ENCODE measurements at places on chromosomes 16 and 17. TPM values are rescaled to one million over a fixed set of nuclear protein-coding genes. Genes with fewer than 3 reads are reported as not detected.
A peak's percentile ranks its signal among the peaks of the same experiment; 100 is the strongest.

DNA sequence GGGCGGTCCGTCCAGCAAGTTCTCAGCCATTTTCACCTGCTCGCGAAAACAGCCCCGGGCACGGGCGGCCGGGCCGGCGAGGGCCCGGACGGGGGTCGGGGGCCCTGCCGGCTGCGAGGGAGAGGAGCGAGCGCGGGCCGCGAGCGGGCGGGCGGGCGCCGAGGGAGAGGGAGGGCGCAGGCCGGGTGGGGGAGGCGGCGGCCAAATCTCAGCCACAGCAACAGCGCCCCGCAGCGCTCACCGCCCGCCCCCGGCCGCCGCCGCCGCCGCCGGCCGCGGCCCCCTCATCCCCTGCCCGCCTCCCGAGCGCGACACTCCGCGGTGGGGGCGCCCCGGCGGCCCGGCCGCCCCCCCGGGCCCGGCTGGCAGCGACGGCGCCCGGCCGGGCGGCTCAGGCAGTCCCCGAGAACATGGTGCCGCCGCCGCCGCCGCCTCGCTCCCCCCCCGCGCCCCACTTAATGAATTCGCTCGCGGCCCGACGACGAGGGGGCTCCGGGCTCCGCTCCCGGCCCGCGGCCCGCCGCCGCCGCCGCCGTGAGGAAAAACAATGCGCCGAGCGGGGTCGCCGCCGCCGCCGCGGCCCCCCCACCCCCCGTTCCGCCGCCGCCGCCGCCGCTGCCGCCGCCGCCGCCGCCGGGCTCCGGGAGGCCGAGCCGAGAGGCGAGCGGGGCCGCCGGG, 487 bp downstream of the CREBBP start:
- DNase-seq, result peak; percentile 91

DNA sequence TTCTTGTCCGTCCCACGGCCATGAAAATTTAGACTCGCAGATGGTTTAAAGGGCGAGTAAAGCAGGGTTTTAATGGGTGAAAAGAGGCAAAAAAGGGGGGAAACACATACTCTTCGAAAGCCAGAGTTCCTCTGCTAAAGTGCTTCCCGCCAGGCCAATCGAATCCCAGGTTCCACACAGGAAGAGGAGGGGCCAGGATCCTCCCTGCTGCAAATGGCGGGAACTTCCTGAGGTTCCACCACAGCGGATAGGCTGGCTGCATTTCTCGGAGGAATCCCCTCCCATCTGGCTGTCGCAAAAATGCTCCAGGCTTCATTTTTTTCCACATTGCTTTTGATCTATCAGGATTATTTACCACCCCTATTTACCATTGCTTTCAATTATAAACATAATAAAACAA, 670.1 kb upstream of the CA10 start:
- DNase-seq, result no peak

The AANAT gene
- polyA plus RNA-seq, result not detected

DNA sequence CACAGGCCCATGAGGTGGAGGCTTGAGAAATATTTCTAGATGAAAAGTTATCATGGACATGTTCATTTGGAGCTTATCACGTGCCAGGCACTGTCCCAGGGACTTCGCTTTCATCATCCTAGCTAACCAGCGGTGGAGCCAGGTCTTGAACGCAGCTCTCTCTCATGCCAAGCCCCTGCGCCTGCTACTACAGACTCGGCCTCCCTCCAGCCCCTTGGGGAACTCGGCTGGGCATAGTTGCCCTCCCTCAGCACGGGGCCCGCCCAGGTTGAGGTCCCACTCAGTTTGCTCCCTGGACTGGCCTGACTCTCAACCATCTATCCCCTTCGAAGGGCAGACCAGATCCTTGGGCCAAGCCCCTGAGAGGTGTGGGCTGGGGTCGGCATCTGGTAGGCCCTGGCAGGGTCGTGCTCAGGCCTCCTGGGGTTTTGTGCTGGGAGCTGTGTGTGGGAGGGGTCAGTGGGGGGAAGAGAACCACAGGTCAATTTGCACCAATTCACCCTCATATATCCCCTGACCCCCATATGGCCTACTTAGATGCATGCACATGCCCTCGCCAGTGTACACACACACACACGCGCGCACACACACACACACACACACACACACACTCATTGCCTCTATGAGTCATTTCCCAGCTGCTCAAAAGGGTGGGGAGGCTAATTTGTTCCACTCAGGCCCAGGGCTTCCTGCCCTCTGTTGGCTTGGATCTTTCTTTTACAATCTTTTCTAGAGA, 12.1 kb upstream of the SCN4A start:
- DNase-seq, result no peak

- DNase-seq, result no peak
Measured at GRCh38 chr16:10239640-10240039, 57.4 kb upstream of the GRIN2A start.

DNA sequence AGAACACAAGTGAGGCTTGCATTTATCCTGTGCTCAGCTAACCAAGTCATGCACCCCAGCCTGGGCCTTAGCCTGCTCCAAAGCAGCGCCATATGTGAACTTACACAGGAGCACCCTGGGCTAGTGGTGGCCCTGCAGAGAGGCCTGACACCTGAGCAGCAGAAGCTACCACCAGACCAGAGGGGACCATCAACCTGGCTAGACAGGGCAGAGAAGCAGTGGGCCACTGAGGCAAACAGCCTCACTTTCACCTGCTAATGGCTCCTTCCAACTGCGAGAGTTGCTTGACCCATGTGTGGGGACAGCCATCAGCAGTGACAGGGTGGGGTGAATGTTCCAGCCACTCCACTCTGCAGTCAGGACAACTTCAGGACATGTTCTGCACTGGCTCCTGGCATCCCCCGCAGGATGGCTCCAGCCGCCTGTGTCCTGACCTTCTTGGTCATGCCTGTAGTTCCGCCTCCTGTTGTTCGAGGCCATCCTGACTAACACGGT, 2.9 kb upstream of the C16orf95 start:
- DNase-seq, result no peak

The APOBR gene
- 0.03 TPM for polyA plus RNA-seq

GRCh38 chr16:85553436-85554113, 59.5 kb upstream of the GSE1 start:
- DNase-seq, result no peak

GRCh38 chr16:48526058-48526957, 83.7 kb downstream of the N4BP1 start:
- DNase-seq, result no peak

DNA sequence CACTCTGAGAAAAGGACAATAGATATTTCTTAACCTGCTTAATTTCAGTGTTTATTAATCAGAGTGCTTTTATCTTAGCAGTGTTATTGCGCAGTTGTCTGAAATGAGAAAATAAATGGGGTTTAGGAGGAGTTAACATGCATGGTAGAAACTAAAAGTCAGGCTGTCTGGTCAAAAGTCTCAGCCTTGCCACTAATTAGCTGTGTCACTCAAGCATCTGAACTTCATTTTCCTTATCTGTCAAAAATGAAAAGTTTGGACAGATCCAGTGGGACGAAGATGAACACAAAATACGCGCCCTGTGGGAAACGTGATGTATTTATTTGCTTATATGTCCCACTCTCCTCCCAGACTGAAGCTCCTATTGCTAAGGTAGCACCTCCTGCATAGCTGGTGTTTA, 6.3 kb upstream of the MEIOB start:
- DNase-seq, result no peak

- peak; percentile 11 for DNase-seq
Measured at GRCh38 chr16:80527297-80527696, 13.5 kb upstream of the DYNLRB2 start.

- no peak for DNase-seq
Measured at GRCh38 chr16:86212706-86213436, 297.5 kb upstream of the FOXF1 start.

DNA sequence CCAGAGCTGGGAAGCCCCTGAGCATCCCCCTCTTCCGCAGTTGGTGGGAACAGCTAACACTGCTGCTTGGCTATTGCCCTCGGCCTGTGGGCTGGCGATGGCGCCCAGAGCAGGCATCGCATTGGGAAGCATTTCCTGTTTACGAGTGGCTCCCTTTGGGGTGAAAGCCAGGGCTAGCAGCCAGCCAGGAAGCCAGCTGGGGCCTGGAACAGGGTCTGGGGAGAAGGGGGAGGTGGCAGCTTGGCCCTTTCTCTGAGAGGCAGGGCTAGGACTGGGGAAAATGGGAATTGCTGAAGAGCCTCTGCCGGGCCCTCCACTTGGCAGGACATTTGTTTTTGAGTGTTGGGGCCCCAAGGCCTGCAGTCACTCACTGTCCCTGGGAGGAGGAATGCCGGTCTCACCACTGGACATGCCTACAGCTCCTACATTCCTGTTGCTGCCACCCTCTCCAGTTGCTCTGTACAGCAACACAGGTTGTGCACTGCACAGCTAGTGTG, 2.4 kb upstream of the MTSS2 start:
- peak; percentile 77 for DNase-seq

The LRRC36 gene
- polyA plus RNA-seq, result 0.92 TPM

The LGALS9B gene
- not detected for polyA plus RNA-seq

- no peak for DNase-seq
Measured at GRCh38 chr16:2848933-2849725, 8.8 kb downstream of the PRSS22 start.

GRCh38 chr17:50458701-50459676, 9.7 kb downstream of the CHAD start:
- no peak for DNase-seq

DNA sequence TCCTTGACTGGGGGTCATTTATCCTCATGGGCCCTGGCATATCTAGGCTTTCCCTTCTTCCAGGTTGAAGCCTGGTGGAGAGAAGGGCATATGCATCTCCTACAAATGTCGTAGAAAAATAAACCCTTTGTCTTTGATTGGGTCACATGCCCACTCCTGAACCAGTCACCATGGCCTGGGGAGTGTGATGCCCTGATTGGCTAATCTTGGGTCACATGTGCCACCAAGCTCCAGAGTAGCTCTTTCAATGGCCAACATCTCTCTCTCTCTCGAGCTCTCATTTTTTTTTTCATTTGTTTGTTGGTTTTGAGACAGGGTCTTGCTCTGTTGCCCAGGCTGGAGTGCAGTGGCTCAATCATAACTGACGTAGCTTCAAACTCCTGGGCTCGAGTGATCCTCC, 5.6 kb upstream of the XPO6 start:
- DNase-seq, result no peak

GRCh38 chr17:79399610-79400144, 211.2 kb downstream of the RBFOX3 start:
- peak; percentile 67 for DNase-seq

The KRT39 gene
- polyA plus RNA-seq, result not detected

GRCh38 chr17:44919885-44920564, 4.7 kb upstream of the GFAP start:
- DNase-seq, result peak; percentile 89

DNA sequence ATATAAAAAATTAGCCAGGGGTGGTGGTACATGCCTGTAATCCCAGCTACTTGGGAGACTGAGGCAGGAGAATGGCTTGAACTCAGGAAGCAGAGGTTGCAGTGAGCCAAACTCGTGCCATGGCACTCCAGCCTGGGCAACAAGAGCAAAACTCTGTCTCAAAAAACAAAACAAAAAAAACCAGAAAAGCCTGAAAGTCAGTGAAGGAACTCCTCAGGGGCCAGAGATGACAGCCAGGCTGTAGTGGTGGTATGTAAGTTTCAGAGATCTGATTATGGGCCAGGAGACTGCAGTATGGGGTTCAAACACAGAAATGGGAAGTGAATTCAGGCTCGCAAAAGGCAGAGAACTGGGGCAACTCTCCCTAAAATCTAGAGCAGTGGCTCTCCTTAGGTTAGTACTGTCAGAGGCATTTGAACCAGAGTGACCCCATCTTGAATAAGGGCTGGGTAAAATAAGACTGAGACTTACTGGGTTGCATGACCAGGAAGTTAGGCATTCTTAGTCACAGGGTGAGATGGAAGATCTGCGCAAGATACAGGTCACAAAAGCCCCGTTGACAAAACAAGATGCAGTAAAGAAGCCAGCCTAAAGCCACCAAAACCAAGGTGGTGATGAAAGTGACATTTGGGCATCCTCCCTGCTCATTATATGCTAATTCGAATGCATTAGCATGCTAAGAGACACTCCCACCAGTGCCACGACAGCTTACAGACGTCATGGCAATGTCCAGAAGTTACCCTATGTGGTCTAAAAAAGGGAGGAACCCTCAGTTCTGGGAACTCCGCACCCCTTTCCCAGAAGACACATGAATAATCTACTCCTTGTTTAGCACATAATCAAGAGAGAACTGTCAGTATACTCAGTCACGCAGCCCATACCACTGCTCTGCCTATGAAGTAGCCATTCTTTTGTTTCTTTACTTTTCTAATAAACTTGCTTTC, 120.2 kb upstream of the XYLT1 start:
- DNase-seq, result no peak

- DNase-seq, result no peak
Measured at GRCh38 chr16:12390644-12391043, 413.0 kb downstream of the CPPED1 start.

DNA sequence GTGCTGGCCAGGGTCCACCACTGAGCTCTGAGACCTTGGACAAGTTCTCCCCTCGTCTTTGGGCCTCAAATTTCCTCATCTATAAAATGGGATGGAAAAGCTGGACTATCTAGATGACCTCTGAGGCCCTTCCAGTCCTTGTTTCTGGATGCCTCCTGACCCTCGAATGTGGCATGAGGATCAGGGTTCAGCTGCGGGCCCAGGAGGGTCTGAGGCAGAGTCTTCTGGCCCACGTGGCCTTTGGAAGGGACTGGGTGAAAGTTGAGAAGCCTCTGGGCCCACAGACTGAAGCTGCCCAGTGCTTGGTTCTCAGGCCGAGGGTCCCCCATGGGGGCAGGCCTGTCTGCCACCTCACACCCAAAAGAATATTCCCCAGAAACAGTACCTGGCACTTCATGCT, 16.9 kb upstream of the MRPS23 start:
- DNase-seq, result no peak

- DNase-seq, result peak; percentile 77
Measured at GRCh38 chr16:8675183-8676159, 1.1 kb downstream of the ABAT start.

The ODF4 gene
- not detected for polyA plus RNA-seq

DNA sequence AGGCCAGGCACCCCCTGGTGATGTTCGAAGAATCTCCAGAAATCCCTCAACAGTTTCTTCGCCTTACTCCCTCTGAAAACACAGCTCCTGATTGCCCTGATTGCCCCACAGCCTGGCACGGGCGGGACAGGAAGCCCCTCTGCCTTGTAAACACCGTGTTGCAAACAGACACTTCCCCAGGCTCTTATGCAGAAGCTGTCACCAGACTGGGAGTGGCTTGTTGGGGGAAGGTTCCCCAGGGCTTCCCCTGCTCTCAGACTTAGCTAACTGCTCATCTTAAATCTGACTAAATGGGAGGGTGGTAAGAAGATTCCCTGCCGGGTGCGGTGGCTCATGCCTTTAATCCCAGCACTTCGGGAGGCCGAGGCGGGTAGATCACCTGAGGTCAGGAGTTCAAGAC, 11.2 kb downstream of the PIK3R5 start:
- DNase-seq, result no peak

The PIRT gene
- not detected for polyA plus RNA-seq
